ENCODE measurements at places on chromosomes 5 and 9.

- no peak for DNase-seq
Observed at GRCh38 chr5:95223566-95224258, 61.2 kb downstream of the MCTP1 start.

DNA sequence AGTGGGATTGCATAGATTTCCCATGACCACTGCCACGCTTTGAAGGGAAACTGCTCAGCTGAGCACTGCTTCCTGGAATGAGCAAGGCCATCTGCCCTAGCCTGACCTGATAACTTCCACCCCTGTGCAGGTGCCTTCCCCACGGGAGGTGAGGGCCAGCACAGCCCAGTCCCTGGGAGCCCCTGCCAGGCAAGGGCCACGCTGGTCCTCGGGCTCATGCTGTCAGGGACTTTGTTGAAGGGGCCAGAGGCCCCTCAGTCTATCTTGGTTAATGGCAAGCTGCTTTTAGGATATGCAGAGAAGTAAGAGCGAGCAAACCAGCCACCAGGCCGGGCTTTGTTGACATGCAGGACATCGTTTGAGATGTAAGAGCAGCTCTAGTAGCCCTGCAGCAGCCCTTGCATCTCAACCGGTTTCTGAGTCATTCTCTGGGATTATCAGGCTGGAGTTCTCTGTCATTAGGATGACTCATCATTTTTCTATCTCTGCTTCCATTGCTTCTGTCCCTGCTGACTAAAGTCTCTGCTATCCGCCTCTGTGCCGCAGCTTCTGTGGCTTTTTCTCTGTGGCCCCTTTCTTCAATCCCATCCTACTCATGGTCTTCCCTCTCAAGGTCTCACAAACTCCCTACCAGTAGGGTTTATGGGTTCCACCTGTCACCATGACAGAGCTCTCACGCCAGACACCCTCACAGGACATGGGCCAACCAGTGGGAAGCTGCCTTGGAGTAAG lies 30.6 kb upstream of the IQGAP2 start:
- peak; percentile 16 for DNase-seq

- DNase-seq = no peak
Observed at GRCh38 chr5:97297704-97298091, 114.7 kb upstream of the RIOK2 start.

GRCh38 chr5:134043793-134044792 lies 39.3 kb upstream of the VDAC1 start:
- DNase-seq = no peak

DNA sequence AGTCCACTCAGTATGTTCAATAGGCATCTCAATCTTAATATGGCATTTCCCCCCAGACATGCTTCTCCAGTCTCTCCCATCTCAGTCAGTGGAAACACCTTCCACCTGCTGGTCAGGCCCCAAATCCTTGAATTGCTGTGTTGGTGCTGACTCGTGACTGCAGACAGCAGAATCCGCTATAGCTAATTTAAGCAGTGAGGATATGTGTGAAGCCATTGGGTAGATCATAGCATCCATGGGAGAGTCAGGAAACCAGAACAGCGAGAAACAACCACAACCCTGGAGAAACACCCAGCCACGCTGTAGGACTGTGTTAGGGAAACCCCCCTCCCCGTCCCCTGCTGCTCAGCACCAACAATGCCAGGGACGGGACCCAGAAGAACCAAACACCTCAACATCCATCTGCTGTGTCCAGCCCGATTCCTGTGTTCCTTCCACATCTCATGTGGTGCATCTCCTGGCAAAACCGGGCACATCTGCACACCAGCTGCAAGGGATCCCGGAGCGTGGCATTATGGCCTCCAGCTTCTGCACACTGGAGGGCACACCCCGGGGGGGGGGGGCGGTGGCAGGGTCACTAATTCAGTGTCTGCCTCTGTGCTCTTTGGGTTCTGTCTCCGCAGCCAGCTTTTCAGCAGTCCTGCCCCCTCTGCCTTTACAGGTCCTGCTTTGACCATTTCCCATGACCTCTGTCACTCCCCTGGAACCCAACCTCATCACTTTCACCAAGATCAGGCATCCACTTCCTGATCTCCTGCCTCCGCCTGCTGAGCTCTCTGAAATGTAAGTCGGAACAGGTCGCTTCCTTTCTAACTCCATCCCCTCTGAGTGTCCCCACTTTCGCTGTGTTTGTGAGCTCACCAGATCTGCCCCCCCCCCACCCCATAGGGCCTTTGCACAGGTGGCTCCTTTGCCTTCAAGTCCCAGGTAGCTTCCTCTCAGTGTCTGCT lies 2.4 kb upstream of the PLEKHG4B start:
- DNase-seq = no peak

- no peak for DNase-seq
Observed at GRCh38 chr9:94870465-94870792, 143.9 kb downstream of the AOPEP start.

DNA sequence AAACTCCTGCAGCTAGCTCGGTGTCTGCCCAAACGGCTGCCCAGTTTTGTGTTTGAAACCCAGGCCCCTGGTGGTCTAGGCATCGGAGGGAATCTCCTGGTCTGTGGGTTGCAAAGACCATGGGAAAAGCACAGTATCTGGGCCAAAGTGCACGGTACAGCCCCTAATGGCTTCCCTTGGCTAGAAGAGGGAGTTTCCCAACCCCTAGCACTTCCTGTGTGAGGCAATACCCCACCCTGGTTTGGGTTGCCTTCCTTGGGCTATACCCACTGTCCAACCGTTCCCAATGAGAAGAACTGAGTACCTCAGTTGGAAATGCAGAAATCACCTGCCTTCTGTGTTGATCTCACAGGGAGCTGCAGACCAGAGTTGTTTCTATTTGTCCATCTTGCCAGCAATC lies 41.8 kb downstream of the CAVIN4 start:
- DNase-seq = no peak

DNA sequence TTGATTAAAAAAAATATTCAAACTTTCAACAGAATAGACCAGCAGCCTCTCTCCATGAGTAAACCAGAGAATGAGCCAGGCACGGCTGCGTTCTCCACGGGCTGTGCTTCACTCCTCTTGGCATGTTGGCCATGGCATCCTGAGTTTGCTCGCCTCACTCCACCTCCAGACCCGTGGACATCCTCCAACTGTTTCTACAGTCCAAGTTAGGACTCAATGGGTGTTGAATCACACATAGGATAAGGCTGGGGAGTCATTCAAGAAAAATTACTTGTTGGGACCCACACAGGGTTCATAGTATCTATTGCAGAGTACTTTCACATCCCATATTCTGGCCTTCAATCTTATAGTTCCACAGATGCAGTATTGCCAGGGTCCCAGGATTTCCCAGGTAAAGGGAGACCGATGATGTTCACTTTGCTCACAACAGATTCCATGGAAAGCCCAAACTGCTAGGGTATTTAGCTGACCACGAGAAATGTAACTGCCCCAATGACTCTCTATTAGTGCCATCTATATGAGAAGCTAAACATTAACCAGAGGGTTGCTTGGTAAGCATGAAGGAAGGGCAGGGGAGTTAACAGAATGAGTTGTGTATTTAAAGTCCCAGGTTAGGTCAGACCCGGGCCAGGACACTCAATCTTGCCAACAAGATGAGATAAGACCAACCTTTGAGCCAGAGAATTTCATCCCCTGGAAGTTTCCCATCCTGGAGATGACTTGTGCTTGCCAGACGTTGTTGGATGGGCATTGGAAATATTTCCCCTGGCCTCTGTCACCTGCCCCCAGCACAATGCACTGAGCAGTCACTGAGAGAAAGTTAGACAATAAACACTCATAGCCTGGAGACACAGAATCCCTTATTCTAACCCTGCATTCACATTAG lies 19.7 kb upstream of the GDA start:
- DNase-seq = no peak

GRCh38 chr5:133977161-133977787 lies 8.8 kb upstream of the C5orf15 start:
- no peak for DNase-seq

- no peak for DNase-seq
Observed at GRCh38 chr9:113742878-113743277, 133.2 kb upstream of the ZNF618 start.

DNA sequence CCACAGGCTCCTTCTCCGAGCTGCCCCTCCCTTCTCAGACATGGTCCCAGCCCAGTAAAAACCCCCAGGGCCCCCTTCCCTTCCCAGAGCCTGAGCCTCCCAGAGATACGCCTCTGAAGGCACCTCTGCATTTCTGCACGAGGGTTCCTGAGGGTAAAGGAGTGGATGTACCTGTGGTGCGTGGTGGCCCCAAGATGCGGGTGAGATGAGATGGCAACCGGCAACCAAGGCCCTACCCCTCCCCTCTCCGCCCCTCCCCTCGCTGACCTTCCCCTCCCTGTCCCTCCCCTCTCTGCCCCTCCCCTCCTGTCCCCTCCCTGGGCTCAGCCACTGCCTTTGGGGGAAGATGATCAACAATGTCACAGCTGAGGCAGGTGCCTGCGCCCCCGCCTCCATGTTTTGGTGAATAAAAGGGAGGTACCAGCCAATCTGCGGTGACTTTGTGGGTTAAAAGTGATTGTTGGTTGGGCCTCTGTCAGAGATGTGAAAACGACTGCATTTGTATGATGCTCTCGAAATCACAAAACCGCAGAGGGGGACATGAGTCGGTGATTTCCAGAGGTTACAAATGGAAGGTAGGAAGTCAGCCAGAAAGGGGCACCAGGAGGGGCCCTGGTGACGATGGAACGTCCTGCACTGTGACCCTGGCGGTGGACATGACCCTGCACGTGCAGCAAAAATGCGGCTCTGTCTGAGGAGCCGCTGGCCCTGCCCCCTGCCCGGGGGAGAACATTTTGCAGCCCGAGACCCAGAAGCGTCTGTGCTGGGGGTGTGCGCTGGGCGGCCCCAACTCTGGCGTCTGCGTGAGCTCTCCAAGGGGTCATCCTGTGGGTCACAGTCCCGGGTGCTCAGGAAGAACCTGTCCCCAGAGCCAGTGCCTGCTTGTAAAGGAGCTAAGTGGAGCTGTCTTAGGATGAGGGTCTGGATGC lies 3.7 kb downstream of the LCN9 start:
- DNase-seq = no peak

- DNase-seq = no peak
Observed at GRCh38 chr9:92774274-92774673, 9.6 kb upstream of the BICD2 start.

- no peak for DNase-seq
Observed at GRCh38 chr5:163623986-163624385, 118.6 kb downstream of the MAT2B start.

GRCh38 chr5:5650242-5650641 lies 227.8 kb downstream of the ICE1 start:
- DNase-seq = no peak

- DNase-seq = no peak
Observed at GRCh38 chr9:112193572-112194288, 18.6 kb upstream of the SUSD1 start.

DNA sequence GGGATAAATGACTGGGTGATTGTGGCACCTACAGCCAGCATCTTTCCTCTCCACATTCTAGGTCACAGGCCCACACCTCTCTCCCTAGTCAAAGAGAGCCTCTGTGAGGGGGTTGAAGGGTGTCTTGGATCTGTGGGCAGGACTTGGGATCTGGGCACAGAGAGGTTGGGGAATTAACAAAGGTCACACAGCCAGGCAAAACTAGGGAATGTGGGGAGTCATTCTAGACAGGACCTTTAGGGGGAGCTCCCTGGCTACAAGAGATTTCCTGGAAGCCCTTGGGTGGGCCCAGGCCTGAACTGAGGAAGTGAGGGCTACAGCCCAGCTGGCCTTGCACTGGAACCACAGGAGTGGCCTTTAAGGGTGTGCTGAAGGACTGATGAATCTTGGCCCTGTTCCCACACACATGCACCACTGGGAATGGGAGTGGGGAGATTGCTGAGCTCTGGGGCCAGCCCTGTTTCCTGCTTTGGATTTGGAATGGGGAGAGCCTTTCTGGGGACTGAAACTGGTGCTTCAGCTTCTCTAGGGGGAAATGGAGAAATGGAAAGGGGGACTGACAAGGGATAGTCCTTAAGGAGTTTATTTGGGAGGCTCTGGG lies 12.4 kb upstream of the CXXC5 start:
- DNase-seq = no peak

GRCh38 chr9:115922444-115922843 lies 231.1 kb upstream of the PAPPA start:
- no peak for DNase-seq

All from GOT3 (cell line).